ENCODE measurements at places on chromosomes 12 and 14.
A peak's percentile ranks its signal among the peaks of the same experiment; 100 is the strongest.

- no peak for DNase-seq
These were observed 40.8 kb downstream of the CCDC60 start for GRCh38 chr12:119375075-119375882.

DNA sequence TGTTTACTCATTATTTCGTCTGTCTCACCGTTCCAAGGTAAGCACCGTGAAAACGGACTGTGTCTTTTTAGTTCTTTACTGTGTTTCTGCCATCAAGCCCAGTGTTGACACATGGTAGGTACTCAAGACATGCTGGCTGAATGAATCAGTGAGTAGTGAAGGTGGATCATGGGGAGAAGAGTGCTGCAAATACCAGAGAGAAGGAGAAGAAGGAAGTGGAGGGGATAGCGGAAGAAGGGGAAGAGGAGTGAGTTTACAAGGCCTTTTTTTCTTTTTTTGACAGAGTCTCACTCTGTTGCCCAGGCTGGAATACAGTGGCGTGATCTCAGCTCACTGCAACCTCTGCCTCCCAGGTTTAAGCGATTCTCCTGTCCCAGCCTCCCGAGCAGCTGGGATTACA, 54.6 kb downstream of the ETV6 start:
- DNase-seq, result no peak

DNA sequence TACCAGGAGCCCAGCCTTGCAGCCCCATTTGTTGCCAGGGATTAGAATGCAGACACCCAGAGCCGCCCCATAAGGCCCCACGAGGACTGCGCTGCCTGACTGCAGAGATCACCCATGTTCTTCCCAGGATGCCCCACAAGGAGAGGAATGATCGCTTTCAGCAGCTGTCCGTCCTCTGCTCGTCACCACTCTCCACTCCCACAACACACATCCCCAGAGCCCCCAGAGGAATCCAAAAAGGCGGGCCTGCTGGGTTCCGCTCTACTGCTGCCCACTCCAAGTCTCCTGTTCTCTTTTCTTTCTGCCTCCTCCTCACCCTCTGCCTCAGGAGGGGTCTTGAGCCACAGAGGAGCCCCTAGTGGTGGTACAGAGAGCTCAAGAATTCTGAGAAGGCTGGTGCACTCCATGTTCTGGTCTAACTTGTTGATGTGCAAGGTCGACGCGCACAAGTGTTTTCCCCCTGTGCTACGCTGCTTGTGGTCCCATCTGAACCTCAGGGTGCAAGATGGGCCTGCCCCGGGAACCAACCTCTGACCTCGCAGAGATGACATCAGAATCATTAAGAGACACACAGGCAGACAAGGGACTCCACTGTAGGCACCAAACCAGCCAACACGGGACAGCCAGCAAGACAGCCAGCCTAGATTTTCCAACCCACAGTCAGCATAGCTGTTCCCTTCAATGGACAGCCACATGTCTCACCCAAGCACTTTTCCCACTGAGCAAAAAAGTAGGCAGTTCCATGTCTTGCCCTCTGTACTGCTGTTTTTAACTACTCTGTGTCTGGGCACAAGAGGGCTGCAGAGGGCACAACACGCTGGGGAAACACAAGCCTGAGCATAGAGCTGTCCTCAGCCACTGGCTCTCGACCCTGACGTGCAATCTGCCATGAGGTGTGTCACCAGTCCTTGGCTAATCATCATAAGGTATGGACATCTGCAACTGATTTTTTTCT, 29.9 kb downstream of the PXN start:
- DNase-seq, result no peak

- DNase-seq, result no peak
These were observed 21.0 kb downstream of the BTG1 start for GRCh38 chr12:92124689-92125029.

DNA sequence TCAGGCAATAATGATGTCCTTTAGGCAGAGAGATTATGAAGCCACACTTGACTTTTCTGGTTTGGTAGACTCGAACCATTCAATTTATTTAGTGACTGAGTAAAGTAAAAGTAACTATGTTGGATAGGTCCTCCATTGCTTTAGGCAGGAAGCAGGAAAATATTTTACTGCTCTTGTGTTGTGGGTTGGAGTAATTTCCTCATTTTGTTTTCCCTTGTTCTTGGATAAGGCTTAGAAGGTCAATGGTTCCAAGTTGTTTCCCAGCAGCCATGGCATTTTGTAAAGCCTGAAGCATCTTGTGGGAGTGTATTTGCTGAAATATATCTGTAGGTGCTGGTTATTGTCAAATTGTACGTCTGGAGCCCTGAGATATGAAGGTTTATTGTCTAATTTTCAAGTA, 161.2 kb upstream of the SLC38A2 start:
- no peak for DNase-seq

DNA sequence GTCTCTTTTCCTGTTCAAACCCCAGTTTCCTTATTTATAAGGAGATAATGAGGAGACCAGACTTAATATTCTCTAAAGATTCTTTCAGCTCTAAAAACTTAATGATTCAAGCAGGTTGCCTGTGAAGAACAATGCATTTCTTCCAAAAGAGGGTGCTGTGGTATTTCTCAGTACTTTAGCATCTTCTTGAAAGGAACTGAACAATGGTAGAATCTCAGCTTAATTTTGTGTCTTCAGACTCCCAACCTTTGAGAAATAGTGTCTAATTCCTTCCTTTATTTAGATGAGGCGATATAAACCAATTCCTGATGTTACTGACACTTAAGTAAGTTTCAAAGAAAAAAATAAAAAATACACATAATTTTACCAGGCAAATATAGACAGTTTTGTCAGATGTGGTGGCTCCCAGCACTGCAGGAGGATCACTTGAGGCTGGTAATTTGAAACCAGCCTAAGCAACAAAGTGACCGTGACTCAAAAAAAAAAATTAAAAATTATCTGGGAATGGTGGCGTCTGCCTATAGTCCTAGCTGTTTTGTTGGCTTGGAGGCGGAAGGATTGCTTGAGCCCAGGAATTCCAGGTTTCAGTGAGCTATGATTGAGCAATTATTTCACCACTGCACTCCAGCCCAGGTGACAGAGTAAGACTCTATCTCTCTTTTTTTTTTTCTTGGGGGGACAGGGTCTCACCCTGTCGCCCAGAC, 76.9 kb upstream of the PSMA6 start:
- DNase-seq, result peak; percentile 33

DNA sequence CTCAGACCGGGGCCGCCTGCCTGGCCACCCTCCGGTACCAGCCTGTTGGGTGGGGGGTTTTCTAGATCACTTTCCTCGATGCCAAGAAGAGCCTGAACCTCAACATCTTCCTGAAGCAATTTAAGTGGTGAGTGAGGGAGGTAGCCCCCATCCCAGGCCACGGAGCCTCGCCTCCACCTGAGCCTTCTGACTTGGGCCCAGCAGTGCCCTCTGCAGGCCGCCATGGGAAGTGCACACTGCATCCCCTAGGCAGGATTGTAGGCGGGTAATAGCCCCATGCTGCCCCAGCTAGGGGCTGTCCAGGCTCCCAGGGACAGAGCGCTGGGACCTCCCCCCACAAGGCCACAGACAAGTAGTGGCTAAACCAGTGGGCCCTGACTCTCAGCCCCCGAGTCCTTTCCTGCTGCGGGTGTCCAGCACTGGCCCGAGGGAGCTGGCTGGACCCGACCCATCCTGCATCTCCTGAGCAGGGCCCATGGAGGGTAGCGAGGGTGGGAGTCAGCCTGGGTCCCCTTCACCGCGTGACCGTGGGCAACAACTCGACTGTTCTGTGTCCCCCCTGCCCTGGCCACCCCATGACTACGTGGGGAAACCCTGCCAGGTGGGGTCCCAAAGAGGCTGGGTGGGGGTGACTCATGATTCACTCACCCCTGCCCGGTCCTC, 15.3 kb upstream of the ADSS1 start:
- DNase-seq, result peak; percentile 71

GRCh38 chr12:6090803-6091202, 33.7 kb downstream of the VWF start:
- no peak for DNase-seq
